ENCODE measurements at places on chromosomes 3 and 15.
A peak's percentile ranks its signal among the peaks of the same experiment; 100 is the strongest.

- no peak for DNase-seq
These were observed 107.7 kb downstream of the OSBPL10 start for GRCh38 chr3:31873254-31873820.

- DNase-seq, result no peak
These were observed 49.7 kb downstream of the GATM start for GRCh38 chr15:45328663-45329062.

GRCh38 chr3:150610785-150611184 is 7.7 kb downstream of the SELENOT start:
- no peak for DNase-seq

DNA sequence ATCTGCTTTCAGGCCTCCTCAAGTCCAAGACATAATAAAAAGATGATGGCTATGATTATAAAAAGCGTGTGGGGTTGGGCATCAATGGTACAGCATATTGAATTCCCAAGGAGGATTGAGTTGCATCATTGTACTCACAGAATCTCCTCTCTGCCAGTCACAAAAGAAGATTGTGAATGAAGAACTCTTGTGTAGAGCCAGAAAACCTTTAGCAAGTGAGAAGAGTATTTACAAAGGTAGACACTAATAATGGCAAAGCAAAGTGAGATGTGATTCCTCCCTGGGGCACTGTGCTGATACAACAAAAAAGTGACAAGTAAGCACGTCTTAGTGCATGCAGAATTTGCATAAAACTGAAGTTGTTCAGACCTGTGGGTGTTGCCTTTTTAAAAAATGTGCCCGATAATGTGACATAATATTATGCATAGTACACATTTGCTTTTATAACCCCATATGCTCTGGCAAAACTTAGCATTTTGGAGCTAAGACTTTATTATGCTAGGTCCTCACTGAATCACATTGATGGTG is 291.2 kb upstream of the TBC1D5 start:
- no peak for DNase-seq

DNA sequence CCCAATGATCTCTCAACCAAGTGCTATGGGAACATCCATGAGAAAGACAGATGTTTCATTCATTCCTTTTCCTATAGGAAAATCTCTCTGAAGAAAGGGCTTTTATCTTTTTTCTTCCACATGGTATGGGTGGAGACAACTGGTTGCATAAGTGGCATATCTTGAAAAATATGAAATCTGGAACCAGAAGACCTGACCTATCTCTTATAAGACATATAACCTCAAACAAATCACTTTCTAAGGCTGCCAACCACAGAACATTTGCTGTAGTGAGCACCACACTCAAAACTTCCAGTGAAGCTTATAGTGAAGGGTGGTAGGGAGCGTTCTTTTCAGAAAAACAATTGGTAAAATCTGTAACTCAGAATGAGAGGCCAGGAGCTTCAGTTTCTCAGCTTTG is 58.5 kb downstream of the SHQ1 start:
- DNase-seq, result no peak

- DNase-seq, result no peak
These were observed 88.0 kb upstream of the IQSEC1 start for GRCh38 chr3:13161021-13161759.

DNA sequence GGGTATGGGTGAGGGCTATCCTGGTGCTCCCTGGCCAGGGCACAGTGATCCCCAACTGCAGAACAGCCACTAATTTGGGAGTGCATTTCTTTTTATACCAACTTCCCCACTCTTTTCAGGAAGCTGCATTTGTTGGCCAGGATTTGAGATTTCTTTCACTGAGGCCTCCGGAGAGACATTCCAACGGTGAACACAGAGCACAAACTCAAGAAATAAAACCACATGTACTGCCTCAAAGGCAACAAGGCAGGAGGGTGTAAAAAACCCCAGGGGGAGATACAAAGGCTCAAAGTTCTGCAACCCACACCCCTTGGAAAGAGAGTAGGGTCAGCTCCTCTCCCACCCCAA is 65.3 kb downstream of the CPN2 start:
- DNase-seq, result no peak

DNA sequence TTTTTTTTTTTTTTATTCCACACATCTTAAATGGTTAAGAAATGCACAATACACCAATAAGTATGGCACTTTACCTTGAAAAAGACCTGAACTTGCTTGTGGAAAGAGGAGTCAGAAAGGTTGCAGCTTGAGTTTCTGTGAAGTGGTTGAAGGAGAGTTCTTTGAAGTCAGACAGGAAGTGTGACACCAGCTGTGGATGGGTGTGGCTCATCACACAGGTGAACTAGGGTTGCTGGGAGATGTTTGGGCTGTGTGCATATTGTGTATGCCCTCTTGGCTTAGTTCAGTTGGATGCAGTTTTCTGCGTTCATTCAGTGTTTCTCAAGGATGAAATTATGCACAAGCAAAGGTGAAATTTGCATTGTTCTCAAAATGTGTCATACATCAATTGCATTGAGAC is 6.3 kb downstream of the AEN start:
- DNase-seq, result peak; percentile 57

DNA sequence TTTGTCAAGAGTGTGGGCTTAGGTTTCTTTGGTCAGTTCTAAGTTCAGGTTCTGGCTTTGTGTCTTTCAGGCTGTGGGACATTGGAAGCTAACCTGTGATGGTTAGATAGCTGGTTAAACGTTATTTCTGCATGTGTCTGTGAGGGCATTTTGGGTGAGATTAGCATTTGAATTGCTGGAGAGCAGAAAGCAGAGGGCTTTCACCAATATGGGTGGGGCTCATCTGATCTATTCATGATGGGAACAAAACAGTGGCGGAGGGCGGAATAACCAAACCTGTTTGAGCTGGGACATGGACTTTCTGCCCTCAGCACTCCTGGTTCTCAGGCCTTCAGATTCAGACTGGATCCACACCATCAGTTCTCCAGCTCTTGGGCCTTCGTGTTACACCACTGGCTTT is 195.4 kb downstream of the KLF13 start:
- DNase-seq, result no peak

GRCh38 chr15:66461917-66462316 is 35.6 kb downstream of the SNAPC5 start:
- DNase-seq, result no peak

GRCh38 chr15:75542386-75542797 is 36.7 kb downstream of the PTPN9 start:
- DNase-seq, result no peak

GRCh38 chr15:53247041-53247708 is 457.0 kb upstream of the ONECUT1 start:
- no peak for DNase-seq

DNA sequence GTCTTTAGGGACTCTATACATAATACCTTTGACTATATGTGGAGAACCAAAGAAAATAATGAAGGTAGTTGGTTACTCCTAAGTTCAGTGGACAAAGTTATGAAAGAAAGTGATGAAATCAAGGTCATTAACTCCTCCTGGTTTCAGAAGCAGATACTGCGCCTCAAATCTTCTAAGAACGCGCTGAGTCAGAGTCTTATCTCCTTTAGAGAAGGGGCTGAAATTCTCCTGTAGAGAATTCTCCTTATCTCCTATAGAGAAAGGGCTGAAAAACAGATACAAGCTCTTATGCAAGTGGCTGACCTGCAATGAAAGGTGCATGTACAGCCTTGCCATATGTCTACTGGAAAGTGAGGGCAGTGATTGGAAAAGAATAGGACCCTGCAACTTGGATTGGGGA is 824.2 kb downstream of the NSUN3 start:
- no peak for DNase-seq

- DNase-seq, result no peak
These were observed 52.8 kb downstream of the MGA start for GRCh38 chr15:41713047-41713446.

- no peak for DNase-seq
These were observed 339.3 kb downstream of the THSD4 start for GRCh38 chr15:71454462-71454996.

DNA sequence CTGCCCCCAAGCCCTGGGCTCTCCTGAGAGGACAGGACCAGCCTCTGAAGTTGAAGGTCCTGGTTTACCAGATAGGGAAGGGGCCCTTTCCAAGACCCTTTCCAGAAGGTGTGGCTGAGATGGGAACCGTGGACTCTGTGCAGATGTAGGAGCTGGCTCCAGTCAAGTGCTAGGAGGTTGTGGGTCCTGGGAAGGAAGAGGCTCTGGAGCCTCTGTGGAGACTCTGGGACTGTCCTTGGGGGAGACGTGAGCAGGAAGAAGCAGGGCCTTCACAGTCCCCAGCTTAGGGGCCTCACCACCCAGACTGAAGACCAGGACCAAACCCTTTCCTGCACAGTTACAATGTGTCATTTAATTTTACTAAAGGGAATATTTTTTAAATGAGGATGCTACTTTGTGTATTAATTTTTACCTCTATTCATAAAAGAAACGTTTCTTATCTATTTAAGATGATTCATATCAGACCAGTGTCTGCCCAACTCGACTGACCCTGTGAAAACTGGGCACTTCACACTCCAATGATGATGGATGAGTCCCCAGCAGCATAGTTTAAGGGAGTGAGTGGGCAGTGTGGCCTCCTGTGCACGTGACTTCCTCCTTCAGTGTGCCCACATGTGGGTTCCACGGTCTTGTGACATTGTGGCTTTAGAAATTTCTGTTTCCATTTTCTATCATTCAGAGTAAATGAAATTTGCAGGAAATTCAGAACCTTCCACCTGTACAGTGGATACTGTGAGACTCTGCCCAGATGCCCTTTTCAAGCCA is 10.9 kb downstream of the CCR5AS start:
- DNase-seq, result no peak

DNA sequence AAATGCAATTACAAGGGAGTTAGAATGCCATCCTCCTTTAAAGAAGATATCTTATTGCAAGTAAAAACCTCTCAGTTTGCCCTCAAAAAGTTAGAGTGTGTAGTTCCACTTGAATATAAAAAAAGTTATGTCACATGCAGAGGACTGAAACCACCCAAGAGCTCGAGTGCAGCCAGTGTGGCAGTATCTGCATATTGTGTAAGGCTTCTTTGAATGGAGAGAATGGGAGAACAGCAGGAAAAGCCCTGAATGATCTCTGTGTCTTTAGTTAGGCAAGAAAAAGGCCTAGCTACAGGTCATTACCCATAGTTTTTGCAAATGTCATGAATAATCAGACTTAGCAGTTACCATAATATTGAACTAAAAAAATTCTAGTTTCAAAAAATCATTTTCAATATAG is 13.9 kb upstream of the TEX9 start:
- DNase-seq, result no peak

DNA sequence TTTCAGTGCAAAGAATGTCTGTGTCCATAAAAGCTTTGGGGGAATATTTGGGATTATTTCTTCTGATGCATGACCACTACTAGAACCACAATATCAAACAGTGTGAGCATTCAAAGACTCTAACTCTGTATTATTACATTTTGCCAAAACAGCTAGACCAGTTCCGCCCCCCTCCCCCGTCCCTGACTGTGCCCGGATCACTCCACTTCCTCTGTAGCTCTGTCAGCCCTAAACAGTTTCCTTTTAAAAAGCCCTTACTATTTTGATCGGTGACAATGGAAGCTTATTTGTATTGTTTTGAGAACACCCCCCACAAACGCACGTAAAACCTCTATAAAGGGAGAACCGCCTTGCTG is 36.6 kb upstream of the EPHB3 start:
- DNase-seq, result no peak

DNA sequence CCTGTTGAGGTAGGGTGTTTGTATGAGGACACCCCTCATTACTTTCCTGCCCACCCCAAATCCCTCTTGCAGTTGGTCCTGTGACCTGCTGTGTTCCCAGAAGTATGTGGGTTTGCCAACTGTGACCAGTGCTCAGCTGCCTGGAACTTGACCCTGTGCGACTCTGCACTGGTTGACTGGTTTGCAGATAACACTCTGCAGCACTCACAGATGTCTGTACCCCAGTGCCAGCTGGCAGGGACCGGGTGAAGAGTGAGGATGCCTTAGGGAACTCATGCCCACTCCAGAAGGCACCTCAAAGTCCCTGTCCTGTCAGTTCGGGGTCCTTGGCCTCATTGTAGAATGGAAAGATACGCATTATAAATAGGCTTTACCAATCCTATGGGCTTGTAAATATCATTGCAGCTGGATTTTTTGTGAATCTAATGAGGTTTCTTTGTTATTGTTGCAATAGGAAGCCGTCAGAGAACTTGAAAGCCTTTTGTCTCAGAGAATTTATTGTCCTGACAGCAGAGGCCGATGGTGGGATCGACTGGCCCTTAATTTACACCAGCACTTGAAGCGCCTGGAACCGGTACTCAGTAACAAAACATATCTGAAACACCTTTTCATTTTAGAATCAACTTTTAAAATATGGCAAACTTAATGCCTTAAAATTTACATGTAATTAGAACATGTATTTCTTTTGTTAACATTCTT is 18.2 kb downstream of the FAN1 start:
- DNase-seq, result no peak

DNA sequence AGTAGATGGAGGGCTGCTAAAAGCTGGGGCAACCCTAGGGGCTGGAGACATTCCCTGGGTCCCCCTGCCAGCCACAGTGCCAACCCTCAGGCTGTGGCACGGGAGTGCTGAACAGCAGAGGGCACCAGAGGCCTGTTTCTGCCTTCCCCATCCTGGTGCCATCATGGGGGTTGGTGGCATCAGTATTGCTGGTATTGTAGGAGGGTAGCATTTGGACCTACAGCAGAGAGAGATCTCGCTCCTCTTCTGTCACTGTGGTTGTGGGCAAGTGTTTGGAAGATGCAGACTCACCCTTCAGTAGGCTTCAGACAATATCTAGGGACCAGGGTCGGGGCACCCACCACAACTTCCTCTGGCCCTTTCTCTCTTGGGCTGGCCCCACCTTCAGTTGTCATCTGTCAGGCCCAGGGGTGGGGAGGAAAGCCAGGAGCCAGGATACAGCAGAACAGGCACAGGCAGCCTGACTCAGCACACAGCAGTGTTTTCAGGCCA is 123.5 kb downstream of the RPLP1 start:
- peak; percentile 26 for DNase-seq

DNA sequence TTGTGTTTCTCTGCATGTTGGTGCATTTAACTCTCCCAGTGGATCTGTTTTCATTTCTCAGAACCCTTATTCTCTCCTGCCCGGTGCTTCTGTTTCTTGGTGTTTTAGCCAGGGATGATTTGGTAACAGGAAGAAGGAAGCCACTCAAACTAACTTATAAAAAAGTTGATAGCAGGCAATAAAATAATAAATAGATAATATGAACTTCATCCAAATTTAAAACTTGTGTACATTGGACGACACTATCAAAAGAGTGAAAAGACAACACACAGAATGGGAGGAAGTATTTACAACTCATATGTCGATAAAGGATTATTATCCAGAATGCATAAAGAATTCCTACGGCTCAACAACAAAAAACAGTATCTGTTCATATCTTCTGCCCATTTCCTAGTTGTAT is 37.3 kb upstream of the CHRNA7 start:
- no peak for DNase-seq

GRCh38 chr3:4491855-4492207 is 1.3 kb upstream of the ITPR1 start:
- no peak for DNase-seq

GRCh38 chr15:38631119-38632075 is 66.8 kb upstream of the RASGRP1 start:
- no peak for DNase-seq

GRCh38 chr15:98948941-98949340 is 58.7 kb downstream of the PGPEP1L start:
- no peak for DNase-seq

- DNase-seq, result no peak
These were observed 8.7 kb downstream of the ATXN7 start for GRCh38 chr3:63872135-63872924.

- DNase-seq, result no peak
These were observed 49.4 kb upstream of the UBE2E1 start for GRCh38 chr3:23756206-23756840.

GRCh38 chr15:66724732-66725463 is 22.9 kb downstream of the SMAD6 start:
- DNase-seq, result no peak

- DNase-seq, result no peak
These were observed 50.8 kb upstream of the MRPS22 start for GRCh38 chr3:139292711-139293664.

All from activated CD8-positive, alpha-beta memory T cell treated with anti-CD3 and anti-CD28 coated beads for 1 hour (primary cell).